ENCODE measurements at places on chromosomes 4 and X. TPM values are rescaled to one million over a fixed set of nuclear protein-coding genes. Genes with fewer than 3 reads are reported as not detected.

The GUCY1B1 gene
- total RNA-seq, result 4.7 TPM

The BEX4 gene
- 20.5 TPM for total RNA-seq

The CPZ gene
- total RNA-seq, result 1.6 TPM

The NEIL3 gene
- total RNA-seq, result 0.76 TPM

The MEPE gene
- total RNA-seq, result not detected

The GRIA2 gene
- total RNA-seq, result not detected

The MAGEB6B gene
- total RNA-seq, result not detected

The MAGEA8 gene
- total RNA-seq, result not detected

Data from mesangial cell (primary cell).